Foreskin keratinocyte (primary cell): ENCODE measurements at places on chromosomes 4 and X.

DNA sequence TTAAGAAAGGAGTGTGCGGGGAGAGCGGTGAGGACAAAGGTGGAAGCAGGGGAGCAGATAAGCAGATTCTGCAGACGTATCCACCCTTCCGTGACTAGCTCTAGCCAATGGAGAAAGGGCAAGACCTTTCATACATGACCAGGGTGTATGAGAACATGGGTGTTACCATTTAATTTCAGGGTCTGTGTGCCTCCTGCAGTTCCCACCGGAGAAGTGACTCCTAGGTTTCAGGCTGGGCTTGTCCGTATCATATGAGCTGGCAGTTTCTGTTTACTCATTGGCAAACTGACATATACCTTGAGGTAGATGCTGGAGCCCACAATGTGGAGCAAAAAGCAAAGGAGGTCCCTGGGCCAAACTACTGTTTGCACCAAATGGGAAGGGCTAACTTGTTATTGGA lies 6.8 kb downstream of the RBM47 start:
- DNase-seq, result no peak

DNA sequence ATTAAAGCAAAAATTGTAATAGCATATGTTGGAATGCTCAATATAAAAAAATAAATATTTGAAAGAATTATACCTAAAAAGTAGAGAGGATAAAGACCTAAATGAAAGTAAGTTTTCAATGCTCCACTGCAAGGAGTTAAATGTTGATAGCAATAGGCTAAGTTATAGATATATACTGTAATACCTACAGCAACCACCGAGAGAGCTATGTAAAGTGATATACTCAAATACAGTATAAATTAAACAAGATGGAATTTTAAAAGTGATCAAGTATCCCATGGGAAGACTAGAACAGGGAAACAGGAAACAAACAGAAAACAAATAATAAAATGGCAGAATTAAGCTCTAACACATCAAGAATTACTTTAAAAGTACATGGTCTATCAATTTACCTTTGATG lies 73.9 kb downstream of the CASP3 start:
- DNase-seq, result no peak

- DNase-seq, result no peak
Measured at GRCh38 chrX:14050709-14051108, 21.0 kb upstream of the GEMIN8 start.

DNA sequence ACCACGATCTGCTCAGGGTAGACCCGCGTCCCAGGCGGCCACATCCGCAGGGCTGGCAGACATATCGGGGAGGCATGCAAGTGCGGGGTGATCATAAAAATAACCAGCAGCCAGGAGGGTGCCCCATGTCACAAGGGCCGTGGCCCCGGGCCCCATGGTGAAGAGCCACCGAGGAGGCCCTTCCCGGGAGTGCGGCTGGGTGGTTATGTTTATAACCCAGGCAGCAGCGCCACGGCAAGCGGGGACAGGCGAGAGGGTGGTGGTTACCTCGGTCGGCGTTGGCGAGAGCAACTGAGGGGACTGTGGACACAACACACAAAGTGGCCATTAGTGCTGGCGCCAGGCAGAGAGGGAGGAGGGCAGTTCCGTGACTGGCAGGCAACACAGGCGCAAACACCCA lies 92.7 kb upstream of the AFAP1 start:
- DNase-seq, result no peak

GRCh38 chrX:105564501-105564900 lies 257.8 kb upstream of the NRK start:
- DNase-seq, result peak; percentile 82

DNA sequence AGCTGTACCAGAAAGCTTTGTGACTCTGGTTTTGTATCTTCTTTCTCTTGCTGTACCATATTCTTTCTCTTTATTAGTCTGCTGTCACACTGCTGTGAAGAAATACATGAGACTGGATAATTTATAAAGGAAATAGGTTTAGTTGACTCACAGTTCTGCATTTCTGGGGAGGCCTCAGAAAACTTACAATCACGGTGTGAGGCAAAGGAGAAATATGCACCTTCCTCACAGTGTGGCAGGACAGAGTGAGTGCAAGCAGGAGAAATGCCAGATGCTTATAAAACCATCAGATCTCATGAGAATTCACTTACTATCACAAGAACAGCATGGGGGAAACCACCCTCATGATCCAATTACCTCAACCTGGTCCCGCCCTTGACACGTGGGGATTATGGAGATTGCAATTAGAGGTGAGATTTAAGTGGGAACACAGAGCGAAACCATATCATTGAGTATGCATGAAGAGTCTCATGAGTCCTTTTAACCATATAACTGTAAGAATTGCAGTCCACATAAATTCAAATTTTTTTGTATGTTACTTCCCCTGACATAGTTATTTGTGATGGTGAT lies 67.4 kb upstream of the INPP4B start:
- peak; percentile 17 for DNase-seq

DNA sequence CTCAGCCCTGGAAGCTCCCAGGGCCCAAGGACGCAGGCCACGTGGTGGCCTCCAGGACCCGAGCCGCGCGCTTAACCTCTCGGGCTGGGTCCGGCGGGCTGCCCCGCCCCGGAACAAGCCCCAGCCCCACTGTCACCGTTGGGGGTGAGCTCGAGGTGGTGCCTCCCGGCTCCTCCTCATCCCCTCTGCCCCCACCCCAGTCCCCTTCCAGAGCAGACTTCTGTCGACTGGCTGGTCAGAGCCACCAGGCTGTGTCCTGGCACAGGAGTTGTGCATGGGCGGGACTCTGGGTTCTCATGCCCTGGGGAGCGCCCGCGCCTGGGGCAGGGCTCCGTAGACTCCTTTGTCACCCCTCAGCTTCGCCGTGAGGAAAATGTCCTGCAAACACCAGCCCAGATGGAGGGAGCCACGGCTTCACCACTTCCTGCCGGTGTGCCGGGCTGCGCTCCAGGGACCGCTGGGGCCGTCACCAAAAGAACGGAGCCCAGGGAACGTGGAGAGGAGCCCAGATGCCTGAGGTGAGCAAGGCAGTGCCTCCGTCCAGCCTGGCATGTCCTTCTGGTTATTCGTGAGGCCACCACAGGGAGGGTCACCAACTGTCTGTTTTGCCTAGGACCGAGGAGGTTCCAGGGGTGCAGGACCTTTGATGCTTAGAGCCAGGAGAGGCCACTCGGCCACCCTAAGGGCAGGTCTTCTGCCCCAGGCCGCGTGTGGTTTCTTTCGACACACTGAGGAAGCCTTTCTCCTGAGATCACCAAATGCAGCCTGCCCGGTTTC lies 7.1 kb upstream of the RGS12 start:
- no peak for DNase-seq

- DNase-seq, result no peak
Measured at GRCh38 chr4:25494166-25494565, 117.1 kb downstream of the ANAPC4 start.

DNA sequence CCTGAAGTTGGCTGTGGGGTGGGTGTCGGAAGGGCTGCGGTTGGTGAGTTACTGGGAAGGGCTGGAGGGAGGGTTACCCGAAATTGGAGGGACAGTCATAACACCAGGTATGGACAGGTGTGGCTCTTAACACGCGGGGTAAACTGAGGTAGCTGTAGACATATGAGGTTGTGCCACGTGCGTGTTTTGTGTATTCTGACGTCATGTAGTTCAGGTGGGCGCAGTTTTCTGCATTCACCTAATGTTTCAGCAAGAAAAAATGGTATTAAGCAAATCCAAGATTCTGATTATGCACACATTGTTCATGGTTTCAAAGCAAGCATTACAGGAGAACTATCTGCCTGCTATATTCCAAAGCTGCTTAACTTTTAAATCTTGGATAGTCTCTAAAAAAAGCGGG lies 83.5 kb upstream of the GPM6B start:
- DNase-seq, result no peak

DNA sequence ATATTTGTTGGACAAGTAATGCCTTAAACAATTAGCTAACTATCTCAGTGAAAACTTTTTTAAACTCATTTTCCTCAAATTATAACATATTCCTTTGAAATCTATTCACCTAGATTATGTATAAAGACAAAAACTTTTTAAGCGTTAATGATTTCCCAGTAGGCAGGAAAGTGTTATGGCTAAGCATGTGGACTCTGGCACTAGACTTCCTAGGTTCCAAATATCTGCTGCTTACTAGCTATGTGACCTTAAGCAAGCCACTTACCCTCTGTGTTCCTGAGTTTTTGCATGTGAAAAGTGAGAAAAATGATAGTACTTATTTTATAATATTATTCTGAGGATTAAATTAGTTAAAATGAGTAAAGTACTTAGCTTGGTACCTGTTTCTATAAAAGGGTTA lies 301.8 kb downstream of the STPG2 start:
- DNase-seq, result no peak

DNA sequence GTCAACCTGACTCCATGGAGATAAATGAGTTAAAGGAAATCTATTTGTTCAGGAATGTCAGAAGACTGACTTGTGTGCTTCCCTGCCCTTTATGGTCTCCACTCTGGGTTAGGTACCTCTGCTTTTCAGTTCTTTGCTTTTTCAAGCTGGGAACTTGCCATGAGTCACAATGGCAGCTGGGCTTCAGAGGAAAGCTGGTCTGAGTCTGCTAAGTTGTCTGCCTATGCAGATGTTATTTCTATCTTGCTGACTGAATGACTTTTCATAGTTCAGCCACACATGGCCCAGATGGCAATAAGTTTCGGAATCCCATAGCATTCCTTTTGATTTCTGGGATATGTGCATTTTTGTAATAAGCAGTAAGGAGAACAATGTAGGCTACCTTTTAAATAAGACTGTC lies 337.9 kb upstream of the FGF13 start:
- no peak for DNase-seq

DNA sequence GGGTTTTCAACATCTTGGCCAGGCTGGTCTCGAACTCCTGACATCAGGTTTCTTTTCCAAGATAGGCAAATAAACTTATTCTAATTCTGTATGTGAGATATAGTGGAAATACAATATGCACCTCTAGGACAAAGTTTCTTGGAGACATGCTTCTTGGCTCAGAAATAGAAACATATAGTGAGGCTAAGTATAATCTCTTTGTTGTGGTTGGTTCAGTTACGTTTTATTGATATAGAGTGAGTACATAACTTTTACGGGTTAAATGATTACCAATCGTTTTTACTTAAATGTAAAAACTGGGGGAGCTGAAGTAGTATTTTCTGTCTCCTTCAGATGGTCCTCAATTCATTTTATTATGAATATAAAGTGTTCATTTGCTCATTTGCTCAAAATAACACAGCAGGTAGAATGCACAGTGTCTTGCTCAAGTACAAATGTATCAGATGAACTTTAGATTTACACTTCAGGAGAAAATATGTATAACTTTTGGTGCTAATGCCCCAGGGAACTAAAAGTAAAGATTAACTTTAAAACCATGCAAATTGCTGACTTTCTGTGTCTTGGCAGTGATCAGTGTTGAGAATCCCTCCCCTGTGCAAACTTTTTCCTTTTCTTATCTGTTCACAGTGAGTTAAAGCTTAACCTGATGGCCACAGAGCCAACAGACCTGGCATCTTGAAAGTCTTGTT lies 77.6 kb downstream of the AFF1 start:
- no peak for DNase-seq

GRCh38 chr4:94358101-94358500 lies 15.5 kb upstream of the HPGDS start:
- DNase-seq, result peak; percentile 15

- DNase-seq, result no peak
Measured at GRCh38 chr4:33193109-33193508, 2472.9 kb downstream of the PCDH7 start.

- no peak for DNase-seq
Measured at GRCh38 chr4:54228546-54228945, 547 bp upstream of the PDGFRA start.

DNA sequence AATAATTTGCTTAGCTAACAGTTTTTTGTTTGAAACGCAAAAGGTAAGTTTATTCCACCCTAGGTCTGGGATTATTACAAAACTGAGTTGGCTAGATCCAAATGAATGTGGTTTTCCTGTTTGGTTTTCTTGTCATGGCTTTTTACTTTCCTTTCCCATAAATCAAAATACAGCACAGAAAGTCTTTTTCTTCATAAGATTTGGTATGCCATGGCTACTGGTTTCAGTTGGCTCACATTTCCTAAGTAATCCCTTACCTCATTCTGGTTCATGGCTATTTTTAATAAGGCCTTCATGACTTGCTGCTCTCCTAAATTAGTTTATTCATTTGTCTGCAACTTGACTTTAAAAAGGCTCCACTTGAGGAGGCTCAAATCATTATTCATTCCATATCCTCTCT lies 12.9 kb upstream of the PAK3 start:
- no peak for DNase-seq

- no peak for DNase-seq
Measured at GRCh38 chr4:73533515-73534422, 52.2 kb downstream of the AFM start.

DNA sequence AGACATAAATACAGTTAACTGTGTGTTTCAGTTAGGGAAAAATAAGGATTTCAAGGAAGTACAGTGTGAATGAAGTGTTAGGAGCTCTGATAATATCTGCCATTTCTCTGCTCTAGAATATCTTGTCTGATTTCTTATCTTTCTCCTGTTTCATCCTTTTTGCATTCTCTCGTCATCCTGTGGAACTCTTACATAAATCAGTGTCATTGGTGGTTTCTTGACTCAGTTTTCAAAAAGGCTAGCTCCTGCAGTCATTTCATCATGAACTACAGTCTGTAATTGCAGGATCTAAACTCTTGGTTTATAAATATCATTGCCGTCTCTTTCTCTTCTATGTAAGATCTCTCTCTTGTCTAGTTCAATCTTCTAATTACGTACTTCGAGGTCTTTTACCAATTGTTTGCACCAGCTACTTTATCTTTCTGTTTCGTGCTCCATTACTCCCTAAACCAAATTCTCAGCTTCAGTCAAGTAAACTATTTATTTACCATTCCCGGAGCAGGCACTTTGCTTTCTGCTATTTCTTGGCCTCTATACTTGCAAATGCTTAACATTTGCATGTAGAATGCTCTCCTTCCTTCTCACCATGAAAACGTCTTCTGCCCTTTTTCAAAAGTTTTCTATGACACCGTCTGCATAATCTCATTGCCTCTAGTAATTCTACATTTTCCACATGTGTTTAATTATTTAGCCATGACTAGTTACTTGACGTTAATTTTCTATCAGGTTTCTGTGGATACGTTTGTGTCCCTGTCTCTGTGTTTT lies 294.0 kb downstream of the TENM3 start:
- DNase-seq, result no peak

- no peak for DNase-seq
Measured at GRCh38 chr4:4995103-4995907, 24.0 kb downstream of the CYTL1 start.

- no peak for DNase-seq
Measured at GRCh38 chr4:186170966-186171365, 20.4 kb upstream of the CYP4V2 start.

DNA sequence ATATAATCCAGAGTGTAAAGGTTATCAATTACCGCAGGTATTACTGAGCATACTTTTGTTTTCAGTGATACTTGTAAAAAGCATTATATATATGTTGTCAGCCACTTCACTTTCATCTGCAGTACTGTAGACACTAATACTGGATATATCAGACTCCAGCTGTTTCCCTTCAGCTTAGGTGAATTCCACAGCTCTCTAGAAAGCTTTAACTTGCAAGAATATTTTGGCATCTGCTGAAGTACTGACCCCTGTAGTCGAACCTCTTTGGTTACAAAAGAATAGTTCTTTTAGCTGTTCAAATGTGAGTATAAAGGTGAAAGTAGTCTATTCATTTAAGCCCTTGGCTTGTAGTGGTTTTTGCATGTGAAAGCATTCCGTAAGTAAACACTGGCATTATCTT lies 1222.7 kb upstream of the TENM3 start:
- DNase-seq, result no peak
